ENCODE measurements at places on chromosomes 5 and 9.

GRCh38 chr9:135093111-135093510 is 5.6 kb downstream of the OLFM1 start:
- no peak for DNase-seq

GRCh38 chr9:127224178-127224882 is 40.2 kb upstream of the GARNL3 start:
- peak; percentile 83 for DNase-seq

DNA sequence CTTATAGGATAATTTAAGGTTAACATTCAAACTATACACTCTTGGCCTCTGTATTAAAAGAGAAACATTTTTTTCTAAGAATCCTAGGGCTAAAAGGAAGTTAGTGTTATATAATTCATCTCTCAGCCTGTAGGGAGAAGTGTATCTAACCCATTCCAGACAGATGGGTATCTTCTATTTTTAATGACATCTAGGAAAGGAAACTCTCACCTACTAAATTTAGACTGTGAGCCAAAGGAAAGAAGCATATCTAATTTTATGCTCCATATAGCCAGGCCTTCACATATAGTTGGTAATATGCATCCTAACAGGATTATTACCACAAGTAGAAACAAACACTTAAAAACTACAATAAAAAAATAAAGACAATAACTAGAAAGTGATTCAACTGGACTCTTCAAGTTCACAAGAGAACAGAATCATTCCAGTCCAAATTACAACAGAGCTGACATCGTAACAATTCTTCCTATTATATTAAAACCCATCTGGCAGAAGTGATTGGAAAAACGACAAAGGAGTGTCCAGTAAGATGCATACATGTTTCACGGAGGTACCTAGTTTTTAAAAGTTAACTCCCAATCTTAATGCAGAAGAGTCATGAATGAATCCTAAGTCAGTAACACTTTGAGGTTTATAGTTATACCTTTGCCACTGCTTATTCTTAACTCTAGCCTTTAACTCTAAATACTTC is 39.4 kb downstream of the SCAI start:
- DNase-seq, result no peak

GRCh38 chr9:15469406-15469805 is 41.4 kb downstream of the PSIP1 start:
- DNase-seq, result no peak

- peak; percentile 58 for DNase-seq
Observed at GRCh38 chr5:127072861-127073846, at the start of gene C5orf63. TSS of gene C5orf63 (minus strand) at chr5:127073502. CDS start at chr5:127058995, 14,507 bp downstream.

GRCh38 chr5:33231214-33231710 is 209.5 kb upstream of the TARS1 start:
- DNase-seq, result no peak

- peak; percentile 27 for DNase-seq
Observed at GRCh38 chr5:36459176-36460135, 146.9 kb upstream of the SLC1A3 start.

GRCh38 chr5:106154280-106154716 is 1516.4 kb downstream of the EFNA5 start:
- DNase-seq, result no peak

DNA sequence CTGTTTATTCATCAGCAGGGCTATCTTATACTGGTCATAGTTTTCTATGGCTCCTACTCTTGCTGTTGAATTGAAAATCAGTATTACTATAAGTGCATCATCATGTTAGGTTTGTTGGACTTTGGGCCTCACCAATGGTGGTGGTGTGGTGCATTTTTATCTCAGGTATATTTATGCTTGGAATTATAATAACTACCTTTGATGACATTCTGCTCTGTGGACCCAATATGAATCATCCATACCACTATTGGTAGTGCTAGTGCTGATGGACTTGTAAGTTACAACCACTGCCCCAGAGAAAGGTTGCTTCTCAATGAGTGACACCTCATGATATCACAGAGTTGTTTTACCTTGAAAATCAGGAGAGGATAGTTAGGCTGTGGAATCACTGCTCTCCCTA is 28.0 kb downstream of the IL9 start:
- no peak for DNase-seq

DNA sequence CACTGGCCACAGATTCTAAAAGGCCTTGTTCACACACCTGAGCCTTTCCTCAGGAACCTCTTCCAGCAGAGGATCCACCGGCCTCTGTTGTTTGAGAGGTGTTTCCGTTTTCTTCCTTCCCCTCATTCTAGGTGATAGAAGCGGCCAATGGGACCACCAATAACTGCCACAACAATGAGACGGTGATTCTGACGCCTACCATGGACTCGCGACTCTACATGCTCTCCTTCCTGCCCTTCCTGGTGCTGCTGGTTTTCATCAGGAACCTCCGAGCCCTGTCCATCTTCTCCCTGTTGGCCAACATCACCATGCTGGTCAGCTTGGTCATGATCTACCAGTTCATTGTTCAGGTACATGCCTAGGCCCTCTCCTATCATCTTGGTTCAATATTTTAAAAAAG is 20.2 kb downstream of the SLC36A1 start:
- no peak for DNase-seq

DNA sequence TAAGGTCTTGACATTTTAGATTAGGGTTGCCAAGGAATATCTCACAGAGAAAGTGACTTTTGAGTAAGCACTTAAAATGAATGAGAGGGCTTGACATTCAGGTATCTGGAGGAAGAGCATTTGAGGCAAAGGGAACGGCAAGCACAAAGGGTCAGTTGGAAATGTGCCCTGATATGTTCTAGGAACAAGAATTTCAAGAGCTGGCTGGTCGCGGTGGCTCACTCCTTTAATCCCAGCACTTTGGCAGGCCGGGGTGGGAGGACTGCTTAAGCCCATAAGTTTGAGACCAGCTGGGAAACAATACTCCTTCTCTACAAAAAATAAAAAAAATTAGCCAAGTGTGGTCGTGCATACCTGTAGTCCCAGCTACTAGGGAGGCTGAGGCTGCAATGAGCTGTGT is 16.5 kb downstream of the KIAA1958 start:
- DNase-seq, result no peak

GRCh38 chr9:111481885-111482636 is 2.1 kb downstream of the ECPAS start:
- no peak for DNase-seq

DNA sequence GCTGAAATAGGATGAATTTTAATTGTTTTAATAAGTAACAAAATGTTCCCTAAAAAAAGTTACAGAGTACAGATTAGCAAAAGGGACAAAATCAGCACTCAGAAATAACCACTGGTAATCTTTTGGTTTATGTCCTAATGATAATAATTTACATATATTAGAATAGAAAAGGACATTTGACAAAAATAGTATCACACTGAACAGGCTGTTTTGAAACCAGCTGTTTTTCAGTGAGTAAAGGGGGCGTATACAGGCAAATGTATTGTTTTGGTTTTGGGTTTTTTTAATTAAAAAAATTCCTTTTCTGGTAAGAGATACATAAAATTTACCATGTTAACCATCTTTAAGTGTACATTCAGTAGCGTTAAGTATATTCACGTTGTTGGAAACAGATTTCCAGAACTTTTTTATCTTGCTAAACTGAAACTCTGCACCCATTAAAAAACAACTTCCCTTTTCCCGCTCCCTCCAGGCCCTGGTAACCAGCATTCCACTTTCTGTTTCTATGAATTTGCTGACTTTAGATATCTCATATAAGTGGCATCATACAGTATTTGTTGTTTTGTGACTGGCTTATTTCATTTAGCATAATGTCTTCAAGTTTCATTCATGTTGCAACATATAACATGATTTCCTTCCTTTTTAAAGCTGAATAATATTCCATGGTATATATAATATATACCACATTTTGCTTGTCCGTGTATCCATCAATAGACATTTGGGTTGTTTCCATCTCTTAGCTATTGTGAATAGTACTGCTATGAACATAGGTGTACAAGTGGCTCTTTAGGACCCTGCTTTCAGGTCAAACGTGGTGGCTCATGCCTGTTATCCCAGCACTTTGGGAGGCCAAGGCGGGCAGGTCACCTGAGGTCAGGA is 20.6 kb upstream of the LARP1 start:
- peak; percentile 75 for DNase-seq

- no peak for DNase-seq
Observed at GRCh38 chr9:96073531-96074480, 198.3 kb downstream of the ERCC6L2 start.

DNA sequence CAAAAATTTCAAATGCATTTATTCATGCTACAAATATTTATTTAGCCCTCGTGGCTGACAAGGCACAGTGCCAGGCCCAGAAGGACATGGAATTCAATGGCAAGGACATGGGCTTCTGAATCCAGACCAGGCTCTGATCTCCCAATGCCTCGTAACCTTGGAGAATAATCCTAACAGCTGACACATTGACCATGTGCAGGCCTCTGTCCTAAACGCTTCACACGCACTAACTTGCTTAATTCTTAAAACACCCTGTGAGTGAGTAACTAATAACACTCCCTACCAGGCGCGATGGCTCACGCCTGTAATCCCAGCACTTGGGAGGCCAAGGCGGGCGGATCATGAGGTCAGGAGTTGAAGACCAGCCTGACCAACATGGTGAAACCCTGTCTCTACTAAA is 33.2 kb downstream of the MYO10 start:
- no peak for DNase-seq

DNA sequence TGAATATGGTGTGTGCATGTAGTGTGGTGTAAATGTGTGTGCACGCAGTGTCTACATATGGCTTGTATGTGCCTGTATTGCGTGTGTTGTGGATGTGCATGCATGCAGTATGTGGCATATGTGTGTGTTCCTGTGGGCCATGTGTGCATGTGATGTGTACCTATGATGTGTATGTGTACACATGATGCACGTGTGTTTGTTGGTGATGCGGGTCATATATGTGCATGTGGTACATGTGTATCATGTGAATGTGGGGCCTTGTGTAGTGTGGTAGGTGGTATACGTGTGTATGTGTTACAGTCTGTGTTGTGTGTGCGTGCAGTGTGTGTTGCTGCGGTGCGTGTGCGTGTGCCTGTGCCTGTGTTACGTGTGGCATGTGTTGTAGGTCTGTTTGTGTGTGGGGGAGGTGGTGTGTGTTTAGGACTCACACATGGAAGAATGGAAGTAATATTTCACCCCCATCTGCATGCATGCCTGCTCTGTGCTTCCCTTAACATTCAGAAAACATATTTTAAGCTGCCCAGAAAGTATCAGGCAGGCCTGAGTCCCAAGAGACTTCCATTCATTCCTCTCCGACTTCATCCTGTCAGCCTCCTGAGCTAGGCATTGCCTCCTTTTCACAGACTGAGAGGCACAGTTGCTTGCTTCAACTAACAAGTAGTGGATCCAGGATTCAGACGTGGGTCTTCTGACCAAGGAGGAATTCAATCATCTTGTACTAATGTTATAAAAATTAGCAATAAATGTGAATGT is 55.4 kb upstream of the RUFY1 start:
- DNase-seq, result no peak

GRCh38 chr9:134600836-134601638 is 40.6 kb upstream of the COL5A1 start:
- no peak for DNase-seq

DNA sequence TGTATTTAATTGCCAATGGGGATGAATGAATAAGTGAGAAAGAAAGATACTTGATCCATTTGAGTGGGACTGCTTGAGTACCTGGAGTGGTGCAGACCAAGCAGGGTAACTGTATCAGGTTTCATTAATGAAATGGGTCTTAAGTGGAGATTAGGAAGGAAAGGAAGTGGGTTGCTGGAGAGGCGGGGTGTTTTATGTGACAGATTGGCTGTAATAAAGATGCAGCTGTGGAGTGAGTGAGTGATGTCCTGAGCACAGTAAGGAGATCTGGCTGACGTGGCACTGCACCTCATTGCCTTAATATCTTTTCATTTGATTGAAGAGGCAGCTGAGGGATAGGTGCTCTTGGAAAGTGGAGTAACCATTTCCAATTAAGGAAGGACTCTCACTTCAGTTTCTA is 161.0 kb upstream of the CCDC152 start:
- no peak for DNase-seq

GRCh38 chr5:29085142-29085541 is 2046.8 kb upstream of the CDH9 start:
- DNase-seq, result no peak

DNA sequence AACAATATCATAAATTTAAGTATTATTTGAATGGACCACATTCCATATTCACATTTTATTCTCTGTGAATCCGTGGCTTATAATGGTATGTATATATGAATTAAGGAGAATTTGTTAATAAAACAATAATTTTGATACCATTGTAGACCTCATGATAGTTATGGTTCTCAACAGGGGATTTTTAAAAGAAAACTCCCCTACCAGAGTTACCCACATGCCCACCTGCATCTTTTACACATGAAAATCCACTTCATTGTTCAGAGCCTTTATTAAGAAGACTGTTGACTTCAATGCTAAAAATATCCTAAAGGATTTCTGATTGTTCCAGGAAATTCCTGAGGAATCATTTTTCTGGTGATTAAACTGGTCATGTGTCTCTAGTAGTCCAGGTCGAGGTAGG is 557.7 kb upstream of the MEF2C start:
- DNase-seq, result no peak

- no peak for DNase-seq
Observed at GRCh38 chr9:86670536-86670935, 276.8 kb downstream of the GAS1 start.

DNA sequence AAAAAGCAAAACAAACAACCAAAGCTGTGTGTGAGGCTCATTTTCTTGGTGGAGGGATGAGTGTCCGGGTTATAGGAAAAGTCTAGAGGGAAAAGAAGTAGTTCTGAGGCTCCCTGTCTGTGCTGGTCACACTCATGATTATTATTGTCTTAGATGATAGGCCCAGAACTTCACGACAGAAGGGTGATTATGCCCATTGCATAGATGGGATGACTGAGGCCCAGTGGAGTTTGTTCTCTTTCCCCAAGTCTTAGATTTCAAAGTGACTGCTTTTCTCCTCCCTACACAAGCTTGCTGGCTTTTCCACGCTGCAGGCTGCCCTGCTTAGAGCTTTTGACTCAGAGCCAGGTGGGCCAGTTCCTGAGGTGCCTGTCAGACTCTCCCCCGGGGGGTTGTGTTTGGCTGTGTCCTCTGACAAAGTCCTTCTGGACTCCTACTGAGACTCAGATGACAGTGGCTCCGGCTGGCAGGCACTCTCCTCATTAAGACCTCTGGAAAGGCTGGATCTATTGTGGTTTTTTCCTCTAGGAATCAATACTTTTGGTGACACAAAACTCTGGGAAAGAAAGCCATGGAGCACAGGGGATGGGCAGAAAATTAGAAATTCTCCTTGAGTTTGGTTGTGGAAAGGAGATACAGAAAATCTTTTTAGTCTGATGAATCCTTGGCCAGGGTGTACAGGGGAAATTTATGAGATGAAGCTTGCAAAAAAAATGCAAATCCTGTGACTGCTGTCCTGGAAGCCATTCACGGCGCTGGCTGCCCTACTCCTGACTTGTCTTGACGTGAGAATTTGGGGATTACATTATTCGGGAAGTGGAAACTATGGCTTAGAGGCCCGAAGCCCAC is 120.9 kb downstream of the NSG2 start:
- DNase-seq, result no peak

DNA sequence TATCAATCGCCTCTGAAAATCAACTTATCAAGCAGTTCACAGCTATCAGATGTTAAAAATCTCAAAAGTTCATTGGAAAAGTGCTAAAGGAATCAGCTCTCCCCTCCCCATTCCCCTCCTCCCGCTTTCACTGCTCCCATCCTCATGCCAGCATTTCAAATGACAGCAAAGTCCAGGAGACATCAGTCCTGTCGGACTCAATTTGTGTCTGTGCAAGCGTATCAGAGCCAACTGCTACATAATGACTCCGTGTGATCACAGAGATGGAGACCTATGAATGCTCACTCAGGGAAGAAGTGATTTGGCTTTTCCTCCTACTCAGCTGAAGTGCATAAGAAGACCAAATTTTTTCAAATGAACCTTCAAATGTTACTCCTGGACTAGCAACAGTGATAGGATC is 937.2 kb upstream of the DMAC1 start:
- no peak for DNase-seq

Measured in suppressor macrophage treated with lipopolysaccharide for 1 hour (primary cell).